ENCODE measurements at places on chromosomes 6 and 20.

DNA sequence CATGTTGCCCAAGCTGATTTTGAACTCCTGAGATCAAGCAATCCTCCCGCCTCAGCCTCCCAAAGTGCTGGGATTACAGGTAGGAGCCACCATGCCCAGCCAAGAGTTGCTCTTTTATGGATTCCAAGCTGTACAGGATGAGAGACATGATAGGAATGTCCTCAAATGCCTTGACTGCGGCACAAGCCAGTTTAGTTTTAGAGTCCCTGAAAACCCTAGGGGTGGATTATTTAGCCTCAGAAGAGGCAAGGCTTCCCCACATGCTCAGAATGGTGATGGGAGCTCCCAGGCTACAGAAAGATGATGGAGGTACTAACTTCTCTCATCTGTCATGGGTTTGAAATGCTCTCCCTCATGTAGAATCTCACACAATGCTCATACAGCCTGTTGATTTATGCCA lies 280.5 kb upstream of the PRND start:
- DNase-seq, result no peak

- no peak for DNase-seq
Observed at GRCh38 chr20:52748285-52748932, 223.7 kb upstream of the TSHZ2 start.

GRCh38 chr20:12180107-12180661 lies 262.5 kb downstream of the BTBD3 start:
- DNase-seq, result no peak

DNA sequence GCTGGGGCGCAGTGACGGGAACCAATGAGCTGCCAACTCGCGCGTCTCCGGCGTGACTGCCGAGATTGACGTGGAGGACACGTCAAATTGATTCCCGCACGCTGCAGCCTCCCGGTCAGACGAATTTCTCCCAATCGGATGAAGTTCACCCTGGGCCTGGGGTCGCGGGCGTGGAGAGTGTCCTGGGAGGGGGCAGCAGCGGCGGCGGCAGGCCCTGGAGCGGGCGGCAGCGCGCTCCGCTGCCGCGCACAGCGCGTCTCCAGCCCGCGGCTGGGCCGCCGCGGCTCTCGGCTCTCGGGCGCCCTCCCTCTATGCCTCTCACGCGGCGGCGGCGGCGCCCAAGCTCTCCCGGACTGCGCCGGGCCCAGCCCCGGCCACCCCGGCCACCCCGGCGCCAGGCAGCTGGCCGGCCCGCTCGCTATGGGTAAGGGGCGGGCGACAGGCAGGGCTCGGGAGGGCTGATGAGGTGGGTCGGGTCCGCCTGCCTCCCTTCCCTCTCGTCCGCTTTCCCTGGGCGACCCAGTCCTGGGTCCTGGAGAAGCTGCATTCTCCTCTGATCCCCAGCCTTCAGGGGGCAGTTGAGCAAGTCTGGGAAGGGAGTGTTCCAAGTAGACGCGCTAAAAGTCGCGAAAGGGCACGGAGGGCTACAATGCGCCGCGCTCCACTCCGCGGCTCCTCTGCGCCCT lies at the start of gene PAX1:
Gene PAX1, plus strand, starts transcription at position 90 of the 686 bp plus-strand sequence. Its CDS starts 49 bp downstream, at position 139.
- DNase-seq, result no peak

GRCh38 chr6:152463164-152463563 lies 174.0 kb downstream of the SYNE1 start:
- no peak for DNase-seq

DNA sequence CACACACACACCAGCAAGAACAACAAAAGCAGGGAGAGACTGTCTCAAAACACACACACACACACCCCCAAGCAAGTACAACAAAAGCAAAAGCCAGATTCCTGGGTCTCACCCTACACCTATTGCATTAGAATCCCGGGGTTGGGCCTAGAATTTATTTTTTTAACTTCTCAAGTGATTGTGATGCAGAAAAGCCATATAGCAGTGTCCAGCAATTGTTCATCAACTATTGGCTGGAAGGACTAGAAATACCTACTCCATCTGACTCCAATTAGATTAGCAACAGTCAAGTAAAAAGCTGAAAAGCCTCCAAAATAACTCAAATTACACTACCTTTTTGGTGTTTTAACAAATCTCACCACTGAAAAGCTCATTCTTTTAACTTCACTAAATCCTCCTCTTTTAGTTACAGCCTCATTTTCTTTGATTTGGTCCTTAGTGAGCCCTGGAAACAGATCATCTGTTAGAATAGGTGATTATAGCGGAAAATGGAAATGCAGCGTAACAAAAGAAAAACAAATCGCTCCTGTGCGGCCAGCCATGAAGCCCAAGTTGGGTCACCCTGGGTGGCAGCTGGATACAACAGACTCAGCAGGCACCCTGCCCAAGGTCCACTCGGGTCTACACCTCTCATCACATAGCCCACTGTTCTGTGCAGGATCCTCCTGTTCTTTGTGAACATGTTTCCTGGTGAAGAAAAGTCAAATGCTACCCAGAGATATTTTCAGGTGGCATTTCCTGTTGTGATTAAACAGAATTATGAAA lies 38.7 kb downstream of the STAU1 start:
- peak; percentile 33 for DNase-seq

- DNase-seq, result peak; percentile 51
Observed at GRCh38 chr6:101396548-101397173, 3.2 kb downstream of the GRIK2 start.

DNA sequence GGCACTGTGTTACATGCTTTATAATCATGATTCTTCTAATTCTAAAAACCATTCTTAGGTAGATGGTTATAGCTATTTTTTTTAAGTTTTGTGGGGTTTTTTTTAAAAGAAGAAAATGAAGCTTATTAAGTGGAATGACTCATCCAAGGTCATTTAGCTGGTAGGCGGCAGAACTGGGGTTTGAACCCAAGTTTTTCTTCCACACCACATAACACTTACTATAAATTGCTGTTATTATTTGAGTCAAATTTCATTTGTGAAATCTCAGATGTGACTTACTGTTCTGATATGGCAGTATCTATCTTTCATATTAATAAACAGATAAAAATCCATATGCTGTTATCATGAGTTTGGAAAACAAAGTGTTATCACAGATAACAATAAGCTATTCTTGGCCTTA lies 10.4 kb upstream of the COL10A1 start:
- no peak for DNase-seq

- no peak for DNase-seq
Observed at GRCh38 chr20:20491110-20491783, 123.3 kb downstream of the INSM1 start.

- DNase-seq, result peak; percentile 48
Observed at GRCh38 chr6:127971945-127972391, 71.1 kb upstream of the THEMIS start.

DNA sequence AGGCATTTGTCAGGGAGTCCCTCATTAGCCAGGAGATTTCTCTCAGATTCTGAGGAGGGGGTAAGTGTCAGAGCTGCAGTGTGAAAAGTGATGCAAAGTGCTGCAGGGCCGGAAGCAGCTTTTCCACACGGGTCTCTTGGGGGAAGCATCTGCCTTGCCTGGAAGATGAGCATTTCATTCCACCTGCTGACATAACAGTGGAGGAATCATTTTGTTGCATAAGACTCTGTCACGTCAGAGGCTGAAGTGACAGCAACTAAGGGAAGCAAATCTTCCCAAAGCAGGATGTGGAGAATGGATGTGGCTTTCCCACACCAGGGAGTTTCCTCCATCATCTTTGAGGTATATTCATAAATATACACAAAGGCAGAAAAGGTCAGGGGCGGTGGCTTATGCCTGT lies 22.8 kb downstream of the DCBLD1 start:
- no peak for DNase-seq

DNA sequence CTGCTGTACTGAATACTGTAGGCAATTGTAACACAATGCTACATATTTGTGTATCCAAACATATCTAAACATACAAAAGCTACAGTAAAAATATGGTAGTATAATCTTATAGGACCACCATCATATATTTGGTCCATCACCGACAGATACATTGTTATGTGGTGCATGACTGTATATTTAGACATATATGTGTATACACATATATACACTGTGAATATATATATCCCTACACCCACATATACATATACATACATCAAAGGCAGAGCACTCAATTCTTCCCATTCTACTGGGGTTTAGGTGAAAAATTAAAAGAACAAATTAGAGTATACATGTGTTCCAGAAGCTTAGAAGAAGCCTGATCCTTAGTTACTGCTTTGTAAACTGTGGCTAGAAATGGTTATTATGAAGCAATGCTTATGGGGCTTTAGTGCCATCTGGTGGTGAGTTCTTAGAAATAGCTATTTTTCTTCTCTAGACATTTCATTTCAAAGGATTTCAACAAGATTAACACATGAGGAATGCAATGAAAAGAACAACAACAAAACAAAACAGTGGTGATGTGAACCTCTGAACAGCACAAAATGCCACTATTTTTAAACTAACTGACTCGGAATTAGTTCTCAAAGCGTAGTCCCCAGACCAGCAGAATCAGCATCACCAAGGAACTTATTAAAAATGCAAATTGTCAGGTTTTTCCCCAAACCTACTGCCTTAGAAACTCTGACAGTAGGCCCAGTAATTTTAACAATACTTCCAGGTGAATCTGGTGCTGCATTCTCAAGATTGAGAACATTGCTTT lies 38.0 kb downstream of the PKHD1 start:
- peak; percentile 69 for DNase-seq

DNA sequence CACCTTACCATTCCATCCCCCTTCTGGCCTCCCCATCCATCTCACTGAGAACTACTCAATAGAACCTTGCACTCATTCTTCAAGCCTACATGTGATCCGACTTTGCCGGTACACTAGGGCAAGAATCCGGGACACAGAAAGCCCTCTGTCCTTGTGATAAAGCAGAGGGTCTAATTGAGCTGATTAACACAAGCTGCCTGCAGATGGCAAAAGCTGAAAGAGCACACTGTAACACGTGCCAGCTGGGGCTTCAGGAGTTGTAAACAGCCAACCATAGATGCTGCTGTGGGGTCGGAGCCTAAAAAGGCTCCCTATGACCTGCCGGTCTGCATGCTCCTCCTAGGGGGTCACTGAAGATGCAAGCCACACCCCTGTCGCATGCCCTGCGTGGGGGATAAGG lies 124.1 kb downstream of the RNF144B start:
- DNase-seq, result no peak

DNA sequence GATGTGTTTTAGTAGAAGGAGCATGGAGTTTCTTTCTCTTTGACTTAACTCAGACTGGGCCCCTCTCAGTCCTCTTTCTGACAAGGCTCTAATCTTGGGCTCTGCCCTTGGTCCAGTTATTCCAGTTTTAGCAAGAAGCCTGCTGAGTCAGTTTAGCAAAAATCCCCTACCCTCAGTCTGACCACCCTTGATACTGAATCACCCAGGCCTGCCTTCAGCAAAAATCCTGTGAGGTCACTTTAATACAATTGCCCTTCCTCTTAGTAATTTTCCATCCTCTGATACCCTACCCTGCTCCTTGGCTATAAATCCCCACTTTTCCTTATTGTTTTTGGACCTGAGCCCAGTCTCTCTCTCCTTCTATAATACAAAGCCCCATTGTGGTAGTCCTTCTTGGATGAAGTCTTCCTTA lies 326.7 kb upstream of the NOX3 start:
- peak; percentile 97 for DNase-seq

DNA sequence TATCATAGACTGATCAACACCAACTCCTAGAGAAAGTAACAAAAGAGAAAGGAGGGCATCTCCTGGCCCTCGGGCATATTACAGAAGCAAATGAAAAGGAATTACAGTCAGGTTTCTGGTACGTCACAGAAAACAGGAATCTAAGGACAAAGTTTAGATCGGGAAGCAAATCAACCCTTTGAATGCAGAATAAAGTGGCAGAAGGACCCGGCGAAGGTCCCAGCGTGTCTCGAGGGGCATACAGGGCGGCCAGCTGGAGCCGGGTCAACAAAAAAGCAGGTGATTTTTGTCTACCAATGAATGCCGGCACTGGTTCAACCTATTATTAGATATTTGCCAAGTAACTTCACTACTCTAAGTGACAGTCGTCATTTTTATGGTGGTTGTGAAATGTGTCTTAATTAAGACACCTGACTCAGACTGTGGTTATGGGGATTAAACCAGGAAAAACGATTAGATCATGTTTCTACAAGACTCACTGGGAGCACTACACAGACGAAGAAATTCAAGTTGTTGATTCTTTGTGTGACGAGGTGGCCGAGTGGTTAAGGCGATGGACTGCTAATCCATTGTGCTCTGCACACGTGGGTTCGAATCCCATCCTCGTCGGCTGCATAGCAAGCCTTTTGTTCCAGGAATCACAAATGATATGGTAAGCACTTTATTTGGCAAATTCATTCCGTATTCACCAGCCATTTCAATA lies 12.4 kb upstream of the ZSCAN9 start:
- DNase-seq, result peak; percentile 95

- DNase-seq, result no peak
Observed at GRCh38 chr20:62219101-62219991, 732 bp downstream of the HRH3 start.
